ENCODE measurements at places on chromosomes 11 and 22.

DNA sequence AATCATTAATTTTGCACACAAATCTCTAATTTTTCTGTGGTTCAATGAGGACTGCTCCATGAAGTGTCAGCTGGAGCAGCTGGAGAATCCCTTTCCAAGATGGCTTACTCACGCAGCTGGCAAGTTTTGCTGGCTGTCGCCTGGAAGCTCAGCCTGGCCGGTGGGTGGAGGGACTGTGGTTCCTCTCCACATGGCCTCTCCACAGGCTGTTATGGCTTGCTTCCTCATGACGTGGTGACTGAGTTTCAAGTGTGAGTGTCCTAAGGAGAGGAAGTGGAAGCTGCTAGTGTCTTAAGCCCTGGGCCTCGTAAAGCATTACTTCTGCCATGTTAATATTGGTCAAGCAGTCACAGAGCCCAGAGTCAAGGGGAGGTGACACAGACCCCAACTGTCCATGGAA is 14.0 kb upstream of the NRIP3 start:
- no peak for DNase-seq

GRCh38 chr11:109423466-109424190 is 1.6 kb downstream of the C11orf87 start:
- DNase-seq = no peak

- no peak for DNase-seq
Observed at GRCh38 chr22:21951931-21952465, 650 bp downstream of the PPM1F start.

- no peak for DNase-seq
Observed at GRCh38 chr11:66365166-66365565, 6.4 kb downstream of the SLC29A2 start.

DNA sequence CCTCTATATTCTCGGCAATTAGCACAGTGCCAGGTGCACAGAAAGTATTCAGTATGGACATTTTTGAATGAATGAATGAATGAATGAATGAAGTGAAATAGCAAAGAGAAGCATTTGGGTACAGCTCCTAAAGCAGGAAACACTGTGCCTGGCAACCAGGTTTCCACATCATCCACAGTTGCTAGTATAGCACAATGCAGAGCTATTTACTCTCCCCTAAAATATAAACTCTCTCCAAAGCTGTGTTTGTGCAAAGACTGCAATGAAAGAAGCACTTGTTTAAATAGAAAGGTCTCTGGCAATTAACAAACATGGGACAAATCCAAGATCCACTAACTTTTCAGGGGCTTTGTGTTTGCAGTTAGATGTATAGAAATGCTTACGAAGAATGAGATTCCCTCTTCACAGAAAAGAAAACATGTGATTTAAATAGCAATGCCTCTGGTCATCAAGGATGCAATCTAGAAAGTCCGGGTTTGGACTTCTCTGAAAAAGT is 103.0 kb upstream of the OPCML start:
- DNase-seq = no peak

GRCh38 chr11:95595973-95596489 is 193.6 kb downstream of the FAM76B start:
- peak; percentile 43 for DNase-seq

DNA sequence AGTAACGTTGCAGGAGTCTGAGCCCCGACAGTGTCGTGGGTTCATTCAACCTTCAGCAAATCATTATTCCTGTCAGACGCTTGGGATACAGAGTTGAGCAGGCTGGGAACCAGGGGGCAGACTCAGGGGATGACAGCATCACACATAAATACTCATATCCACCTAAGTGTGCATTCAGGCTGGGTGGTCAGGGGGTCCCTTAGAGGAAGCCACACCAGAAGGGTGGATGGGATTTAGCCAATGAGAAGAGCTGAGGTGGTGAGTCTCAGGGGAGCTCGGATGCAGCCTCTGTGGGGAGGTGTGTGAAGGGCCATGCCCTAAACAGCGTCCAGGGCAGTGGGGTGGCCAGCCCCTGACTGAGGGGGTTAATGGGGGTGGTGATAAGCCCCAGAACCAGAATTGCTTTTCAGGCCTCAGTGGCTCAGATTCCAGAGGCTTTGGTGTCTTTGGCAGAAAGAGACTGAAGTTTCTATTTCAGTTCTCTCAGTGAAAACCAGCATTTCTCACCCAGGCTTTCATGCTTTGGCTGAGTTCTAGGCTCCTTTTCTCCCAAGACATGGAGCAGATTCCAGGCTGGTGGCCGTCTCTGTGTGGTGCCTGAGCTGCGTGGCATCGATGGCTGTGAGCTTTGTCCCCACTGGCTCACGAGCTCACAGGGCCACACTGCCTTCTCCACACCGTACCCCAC is 83.9 kb upstream of the CLDN5 start:
- DNase-seq = no peak

- no peak for DNase-seq
Observed at GRCh38 chr11:87063982-87064381, 26.2 kb downstream of the TMEM135 start.

- no peak for DNase-seq
Observed at GRCh38 chr11:121412711-121413415, 39.3 kb upstream of the SORL1 start.

Data from epithelial cell of prostate (primary cell).